HEK293T (cell line): ENCODE measurements at places on chromosomes 4 and X.
A peak's percentile ranks its signal among the peaks of the same experiment; 100 is the strongest.

- no peak for DNase-seq
These were observed 8.2 kb downstream of the RTL3 start for GRCh38 chrX:78650906-78651437.

DNA sequence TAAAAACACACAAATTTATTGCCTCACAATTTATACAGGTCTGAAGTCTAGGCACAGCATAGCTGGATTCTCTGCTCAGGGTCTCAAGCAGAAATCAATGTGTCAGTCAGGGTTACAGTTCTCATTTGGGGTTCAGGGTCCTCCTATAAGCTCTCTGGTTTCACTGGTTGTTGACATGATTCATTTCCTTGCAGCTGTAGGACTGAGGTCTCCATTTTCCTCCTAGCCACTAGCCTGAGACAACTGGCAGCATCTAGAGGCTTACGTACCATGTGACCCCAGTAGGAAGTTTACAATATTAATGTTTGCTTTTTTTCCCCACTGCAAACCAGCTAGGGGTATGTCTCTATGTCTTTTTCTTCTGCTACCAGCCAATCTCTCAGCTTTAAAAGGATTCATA is 102.5 kb downstream of the CPEB2 start:
- no peak for DNase-seq

- DNase-seq: peak; percentile 35
These were observed 112.9 kb downstream of the MBNL3 start for GRCh38 chrX:132375941-132376340.

DNA sequence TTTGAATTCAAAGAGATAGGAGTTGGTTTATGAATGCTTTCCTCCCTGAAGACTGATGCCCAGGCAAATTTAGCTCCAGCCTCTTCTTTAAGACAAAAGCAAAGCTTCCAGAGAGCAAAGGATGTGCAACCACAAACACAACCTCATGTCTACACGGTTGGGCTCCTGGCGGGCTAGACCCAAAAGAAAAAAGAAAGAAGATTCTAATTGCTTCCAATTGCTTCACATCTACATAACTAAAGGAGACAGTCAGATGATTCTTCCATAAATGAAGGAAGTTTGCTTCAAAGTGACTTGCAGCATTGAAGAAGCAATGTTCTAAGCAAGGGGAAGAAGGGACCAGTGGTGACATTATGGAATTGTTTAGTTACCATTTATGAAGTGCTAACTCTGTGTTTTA is 1603.0 kb upstream of the TENM3 start:
- no peak for DNase-seq

GRCh38 chr4:13151194-13151593 is 332.9 kb downstream of the RAB28 start:
- DNase-seq: no peak
